T-helper 2 cell (primary cell): ENCODE measurements at places on chromosomes 6 and 20.

GRCh38 chr6:27517928-27518787 is 45.3 kb upstream of the ZNF184 start:
- peak; percentile 17 for DNase-seq

GRCh38 chr6:30769088-30769852 is 24.9 kb upstream of the IER3 start:
- DNase-seq: peak; percentile 41

DNA sequence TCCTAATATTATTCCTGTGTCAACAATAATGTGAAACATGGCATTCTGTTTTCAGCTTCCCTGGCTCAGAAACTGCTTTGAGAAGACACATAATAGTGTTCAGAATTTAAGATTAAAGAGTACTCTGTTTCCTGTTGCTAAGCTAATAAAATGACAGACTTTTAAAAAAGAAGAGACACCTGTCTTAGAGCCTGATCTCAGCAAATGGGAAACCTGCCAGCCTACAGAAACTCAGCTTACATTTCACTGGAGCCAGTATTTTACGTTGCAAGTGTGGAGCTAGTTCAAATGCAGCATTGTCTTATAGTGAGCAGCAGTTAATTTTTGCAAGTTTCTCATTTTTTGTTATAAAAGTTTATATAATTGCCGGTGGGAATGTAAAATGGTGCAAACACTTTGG is 28.8 kb downstream of the KIZ start:
- no peak for DNase-seq

DNA sequence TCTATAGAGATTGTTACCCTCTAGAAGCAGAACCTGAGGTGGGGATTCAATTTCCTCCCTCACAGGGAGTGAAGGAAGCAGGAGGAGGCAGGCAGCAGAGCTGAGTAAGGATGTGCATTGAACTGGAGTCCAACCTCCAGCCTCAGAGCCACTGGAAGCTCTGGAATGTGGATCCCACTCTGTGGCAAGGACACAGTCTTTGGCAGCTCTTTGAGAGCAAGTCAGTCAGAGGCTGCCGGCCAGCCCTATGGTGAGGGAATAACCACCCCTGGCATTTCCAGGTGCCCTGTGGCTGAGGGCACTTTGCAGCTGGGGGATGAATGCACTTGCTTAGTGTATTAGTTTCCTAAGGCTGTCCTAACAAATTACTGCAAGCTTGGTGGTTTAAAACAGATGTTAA is 37.2 kb downstream of the EBF4 start:
- DNase-seq: no peak

DNA sequence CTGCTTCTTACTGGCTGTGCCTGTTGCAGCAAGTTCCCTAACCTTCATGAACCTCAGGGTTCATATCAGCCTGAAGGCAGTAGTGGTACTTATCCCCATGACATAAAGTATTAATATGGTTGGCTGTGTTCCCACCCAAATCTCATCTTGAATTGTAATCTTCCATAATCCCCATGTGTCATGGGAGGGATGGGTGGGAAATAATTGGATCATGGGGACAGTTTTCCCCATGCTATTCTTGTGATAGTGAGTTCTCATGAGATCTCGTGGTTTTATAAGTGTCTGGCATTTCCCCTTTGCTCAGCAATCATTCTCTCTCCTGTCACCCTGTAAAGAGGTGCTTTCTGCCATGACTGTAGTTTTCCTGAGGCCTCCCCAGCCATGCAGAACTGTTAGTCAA is 61.8 kb downstream of the FAM229B start:
- DNase-seq: no peak

GRCh38 chr6:161010418-161010817 is 18.8 kb downstream of the MAP3K4 start:
- DNase-seq: no peak
